ENCODE measurements at places on chromosomes 16 and 17. TPM values are rescaled to one million over a fixed set of nuclear protein-coding genes. Genes with fewer than 3 reads are reported as not detected.

Gene KRT32
- total RNA-seq: not detected

Gene TUBB3
- total RNA-seq: 35.0 TPM

Gene SEPHS2
- 82.3 TPM for total RNA-seq

Gene SOST
- total RNA-seq: 0.09 TPM

Gene MIS12
- 17.4 TPM for total RNA-seq

Gene CDH5
- total RNA-seq: 41.3 TPM

Gene TP53TG3B
- not detected for total RNA-seq

Gene TP53TG3D
- total RNA-seq: not detected

Gene BRIP1
- 0.54 TPM for total RNA-seq

Gene RHBDL1
- 0.88 TPM for total RNA-seq

Gene DHX40
- total RNA-seq: 41.4 TPM

Gene SPNS3
- 1.4 TPM for total RNA-seq

Gene CIITA
- total RNA-seq: 50.5 TPM

Gene PRR11
- total RNA-seq: 2.5 TPM
